ENCODE measurements at places on chromosomes 2 and 18.

GRCh38 chr2:177169810-177170514 is 42.6 kb upstream of the HNRNPA3 start:
- no peak for DNase-seq

DNA sequence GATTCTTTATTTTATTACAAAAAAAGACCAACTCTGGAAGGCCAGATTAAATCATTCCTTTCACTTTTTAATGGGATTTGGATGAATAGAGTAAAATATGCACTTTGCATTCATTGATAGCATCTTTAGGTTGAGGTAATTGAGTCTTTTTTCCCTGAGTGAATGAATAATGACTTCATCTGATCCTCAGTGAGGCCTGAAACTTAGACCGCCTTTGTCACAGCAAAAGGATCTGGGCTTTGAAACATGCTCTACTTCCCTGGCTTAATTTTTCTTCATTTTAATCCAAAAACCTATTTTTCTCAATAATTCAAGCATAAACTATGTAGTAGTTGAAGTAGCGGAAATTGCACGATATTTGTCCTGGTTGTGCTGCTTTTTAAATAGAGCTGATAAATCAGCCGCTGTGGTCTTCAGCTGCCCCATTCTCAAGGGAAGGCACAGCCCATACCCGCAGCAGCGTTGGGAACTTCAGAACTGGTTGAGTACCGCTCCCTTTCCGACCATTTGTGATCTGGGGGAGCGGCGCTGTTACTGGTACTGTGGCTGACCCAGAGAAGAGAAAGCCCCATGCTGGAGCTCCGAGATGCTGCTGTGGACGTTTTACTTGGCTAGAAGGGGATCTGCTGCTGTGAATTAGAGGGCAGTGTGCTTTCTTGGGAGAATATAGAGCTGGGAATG is 145.3 kb upstream of the NFATC1 start:
- no peak for DNase-seq

DNA sequence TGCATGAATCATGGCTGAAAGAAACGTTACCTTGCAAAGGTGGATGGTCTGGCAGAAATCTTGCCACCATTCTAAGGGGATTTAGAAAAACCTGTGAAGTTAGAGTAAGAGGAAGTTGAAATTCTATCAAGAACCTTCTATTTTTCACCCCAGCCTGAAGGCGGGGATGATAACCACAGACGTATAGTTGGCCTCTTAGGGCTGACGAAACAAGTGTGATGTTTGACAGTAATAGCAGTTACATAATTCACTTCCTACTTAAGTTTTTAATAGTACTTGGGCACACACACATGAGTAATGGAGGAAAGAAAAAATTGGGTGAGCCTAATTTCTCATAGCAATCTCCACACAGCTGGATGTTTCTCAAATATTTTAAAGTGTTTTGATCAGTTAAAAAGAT is 336.6 kb upstream of the SALL3 start:
- no peak for DNase-seq

DNA sequence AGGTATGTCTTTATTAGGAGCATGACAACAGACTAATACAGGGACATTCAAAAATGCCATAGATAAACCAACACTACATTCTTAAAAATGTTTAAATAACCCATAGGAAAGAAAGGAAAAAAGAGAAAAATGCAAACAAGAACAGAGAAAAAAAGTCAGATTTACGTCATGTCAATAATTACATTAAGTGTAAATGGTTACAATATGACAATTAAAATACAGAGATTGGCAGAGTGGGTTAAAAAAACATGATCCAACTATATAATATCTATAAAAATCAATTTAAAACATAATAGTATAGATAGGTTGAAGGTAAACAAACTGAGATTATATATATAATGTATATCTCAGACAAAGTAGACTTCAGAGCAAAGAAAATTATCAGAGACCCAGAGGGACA is 255.8 kb downstream of the ANAPC1 start:
- no peak for DNase-seq
